NCI-H1417 treated with DMSO at 0.1 percent for 48 hours (cell line): ENCODE measurements at places on chromosomes 1 and 21.

GRCh38 chr1:211752951-211753486, 77.5 kb downstream of the LPGAT1 start:
- DNase-seq: no peak

DNA sequence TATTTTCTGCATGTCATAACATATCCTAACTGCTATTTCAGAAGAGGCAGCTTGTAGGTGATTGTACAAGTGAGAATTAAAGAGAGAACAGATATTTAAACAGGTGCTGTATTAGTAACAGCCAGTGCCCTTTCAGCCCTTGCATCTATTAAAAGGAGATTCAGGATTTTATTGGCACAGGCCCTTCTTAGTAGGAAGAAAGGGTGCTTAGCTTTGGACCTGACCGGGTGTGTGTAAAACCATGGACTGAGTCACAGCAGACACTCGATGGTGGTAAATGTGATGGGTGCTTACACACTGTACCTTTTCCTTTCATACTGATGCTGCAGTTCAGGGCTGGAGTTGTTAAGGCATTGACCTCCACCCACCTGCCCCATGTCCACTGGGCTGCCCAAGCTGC, 12.7 kb upstream of the CD101 start:
- DNase-seq: peak; percentile 34

- DNase-seq: no peak
These were observed 177.2 kb downstream of the PLPPR4 start for GRCh38 chr1:99441299-99442095.

GRCh38 chr1:44828003-44828651, 14.9 kb downstream of the PTCH2 start:
- DNase-seq: no peak

- DNase-seq: no peak
These were observed 46.2 kb downstream of the ACBD6 start for GRCh38 chr1:180456191-180456590.

DNA sequence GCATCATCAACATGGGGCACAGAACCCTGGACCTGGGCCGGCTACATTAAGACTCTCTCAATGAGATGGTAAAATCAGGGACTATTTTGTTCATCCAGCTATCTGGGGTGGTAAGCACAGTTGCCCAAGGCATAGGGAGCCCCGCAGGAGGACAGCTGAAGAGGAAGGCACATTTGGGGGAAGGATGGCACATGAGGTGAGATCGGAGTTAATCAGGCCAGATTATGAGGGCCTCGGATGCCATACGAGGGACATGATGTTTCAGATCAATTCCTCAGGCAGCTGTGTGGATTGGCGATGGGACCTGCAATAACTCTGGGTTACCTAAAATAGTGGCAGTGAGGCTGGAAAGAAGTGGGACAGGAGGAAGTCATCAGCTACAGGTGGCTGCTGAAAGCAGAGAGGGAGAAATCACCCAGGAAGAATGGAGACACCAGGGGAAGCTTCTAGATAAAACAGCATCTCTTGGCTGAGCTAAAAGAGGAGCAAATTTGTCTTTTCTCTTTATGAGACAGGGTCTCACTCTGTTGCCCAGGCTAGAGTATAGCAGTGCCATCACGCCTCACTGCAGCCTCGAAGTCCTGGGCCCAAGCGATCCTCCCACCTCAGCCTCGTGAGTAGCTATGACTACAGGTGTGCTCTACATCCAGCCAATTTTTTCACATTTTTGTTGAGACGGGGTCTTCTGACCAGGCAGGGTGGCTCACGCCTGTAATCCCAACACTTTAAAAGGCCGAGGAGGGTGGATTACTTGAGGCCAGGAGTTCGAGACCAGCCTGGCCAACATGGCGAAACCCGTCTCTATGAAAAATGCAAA, 21.1 kb downstream of the TOMM20 start:
- no peak for DNase-seq
